CD4-positive, alpha-beta memory T cell (primary cell): ENCODE measurements at places on chromosomes 5 and 9. TPM values are rescaled to one million over a fixed set of nuclear protein-coding genes. Genes with fewer than 3 reads are reported as not detected.

The UNC13B gene
- total RNA-seq, result 0.94 TPM

The CYSTM1 gene
- total RNA-seq, result 5.0 TPM

The PCDHGB2 gene
- 0.55 TPM for total RNA-seq

The CCL28 gene
- total RNA-seq, result 18.2 TPM

The RNF38 gene
- total RNA-seq, result 78.3 TPM

The MYOT gene
- total RNA-seq, result not detected

The FOXD4L4 gene
- 0.47 TPM for total RNA-seq

The DAB2IP gene
- not detected for total RNA-seq

The TAF11L7 gene
- total RNA-seq, result not detected

The PPP3R2 gene
- not detected for total RNA-seq

The MCC gene
- 12.1 TPM for total RNA-seq

The SCGB3A2 gene
- not detected for total RNA-seq

The INSL4 gene
- not detected for total RNA-seq

The MARVELD2 gene
- 1.1 TPM for total RNA-seq

The PTGDS gene
- total RNA-seq, result 5.1 TPM

The SLC6A7 gene
- not detected for total RNA-seq

The CER1 gene
- total RNA-seq, result not detected

The ELOVL7 gene
- total RNA-seq, result not detected

The CDKN2B gene
- total RNA-seq, result 0.64 TPM

The ADAMTS16 gene
- total RNA-seq, result not detected

The IFNA14 gene
- not detected for total RNA-seq
